ENCODE measurements at places on chromosomes 4 and X.

DNA sequence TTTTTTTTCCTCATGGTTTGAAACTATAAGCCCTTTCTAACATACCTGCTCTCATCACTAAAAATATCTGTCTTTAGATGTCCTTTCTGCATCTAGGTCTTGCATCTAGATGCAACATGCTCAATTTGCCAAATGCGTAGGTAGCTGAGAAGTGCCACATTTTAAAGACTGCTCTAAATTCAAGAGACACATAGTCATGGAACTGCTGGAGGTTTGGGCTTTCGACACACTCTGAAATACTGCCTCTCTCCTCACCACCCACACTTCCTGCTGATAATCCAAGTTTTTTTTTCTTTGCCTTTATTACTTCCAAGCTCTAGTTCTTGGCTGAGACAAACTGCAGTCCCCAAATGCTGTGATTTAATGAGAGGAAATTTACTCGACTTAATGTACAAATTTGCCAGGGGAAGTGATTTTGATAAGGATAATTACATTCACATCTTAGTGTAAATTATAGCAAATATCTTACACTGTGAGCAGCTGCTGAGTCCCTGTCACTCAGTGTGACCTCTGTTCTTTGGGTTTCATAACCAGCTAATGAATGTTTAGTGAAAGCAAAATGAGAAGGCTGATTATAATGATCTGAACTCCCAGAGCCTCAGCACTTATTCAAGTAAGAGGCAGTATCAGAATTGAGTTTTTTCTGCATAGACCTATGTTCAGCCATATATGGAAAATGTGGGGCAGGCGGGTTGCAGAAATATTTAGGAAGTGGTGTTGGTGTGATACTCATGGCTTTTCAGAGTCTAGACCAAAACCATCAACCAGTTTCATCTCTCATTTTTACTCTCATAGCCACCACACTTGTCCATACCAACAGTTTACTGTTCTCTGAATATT, 31.3 kb downstream of the DRD5 start:
- no peak for DNase-seq

DNA sequence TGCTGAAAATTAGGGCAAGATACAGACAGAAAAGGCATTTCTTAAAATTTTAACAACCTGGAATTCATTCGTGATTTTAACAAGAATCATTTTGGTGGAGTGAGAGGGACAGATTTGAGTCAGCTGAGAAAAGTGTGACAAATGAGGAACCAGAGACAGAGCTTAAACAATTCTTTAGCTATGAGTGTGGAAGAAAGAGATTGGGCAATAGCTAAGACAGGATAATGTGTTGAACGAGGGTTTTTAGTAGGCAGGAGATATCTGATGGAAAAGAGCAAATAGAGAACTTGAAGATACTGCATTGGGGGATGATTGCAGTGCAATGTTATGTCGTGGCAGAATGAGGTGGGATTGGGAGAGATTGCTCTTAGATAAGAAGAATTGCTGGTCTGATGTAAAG, 164.2 kb upstream of the SPRY1 start:
- DNase-seq: no peak

DNA sequence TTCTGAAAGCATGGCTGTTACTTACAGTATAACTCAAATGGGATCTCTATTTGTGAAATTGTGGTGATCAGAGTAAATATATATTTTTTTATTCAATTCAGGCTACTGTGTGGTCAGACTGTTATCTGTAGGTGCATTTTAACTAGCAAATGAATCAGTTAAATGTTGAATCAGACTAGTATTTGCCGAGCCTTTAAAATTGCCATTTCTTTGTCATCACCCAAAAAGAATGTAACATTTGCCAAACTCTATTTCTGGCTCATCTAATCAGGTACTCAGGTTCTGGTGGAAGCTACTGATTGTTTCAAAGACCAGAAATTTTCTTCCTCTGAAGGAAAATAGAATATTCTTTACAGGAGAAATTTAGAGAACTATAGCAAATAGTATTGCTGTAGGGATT, 1.8 kb upstream of the NAA15 start:
- DNase-seq: no peak

- DNase-seq: no peak
These were observed 1511.0 kb downstream of the ARAP2 start for GRCh38 chr4:34733185-34733941.
